ENCODE measurements at places on chromosomes 11 and 22. TPM values are rescaled to one million over a fixed set of nuclear protein-coding genes. Genes with fewer than 3 reads are reported as not detected.

DNA sequence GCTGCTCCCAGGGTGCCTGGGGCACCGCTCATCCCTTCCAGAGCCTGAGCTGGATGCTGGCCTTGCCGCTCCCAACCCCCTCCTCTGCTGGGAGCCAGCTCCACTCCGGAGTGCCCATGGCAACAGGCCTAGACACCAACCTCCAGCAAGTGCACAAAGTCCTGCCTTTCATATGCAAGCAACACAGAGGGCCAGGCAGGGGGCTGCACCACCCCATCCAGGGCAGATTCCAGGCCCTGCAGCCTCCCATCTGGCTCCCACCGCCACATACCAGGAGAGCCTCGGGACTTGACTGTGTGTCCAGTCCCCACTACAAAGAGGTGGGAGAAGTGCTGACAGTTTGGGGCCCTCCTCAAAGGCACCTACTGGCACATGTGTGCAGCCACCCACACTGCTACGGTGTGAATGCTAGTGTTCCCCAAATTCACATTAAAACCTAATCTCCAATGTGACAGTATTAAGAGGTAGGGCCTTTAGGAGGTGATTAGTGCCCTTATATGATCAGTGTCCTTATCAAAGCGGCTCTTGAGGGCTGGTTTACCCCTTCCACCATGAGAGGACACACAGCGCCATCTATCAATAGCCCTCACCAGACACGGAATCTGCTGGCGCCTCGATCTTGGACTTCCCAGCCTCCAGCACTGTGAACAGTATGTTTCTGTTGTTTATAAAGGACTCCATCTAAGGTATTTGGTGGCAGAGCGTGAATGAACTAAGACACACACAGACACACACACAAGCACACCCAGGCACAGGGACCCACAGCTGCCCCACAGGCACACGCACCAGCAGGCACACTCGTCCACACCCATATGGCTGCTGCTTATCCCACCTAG, 16.2 kb downstream of the ARVCF start:
- DNase-seq = no peak

DNA sequence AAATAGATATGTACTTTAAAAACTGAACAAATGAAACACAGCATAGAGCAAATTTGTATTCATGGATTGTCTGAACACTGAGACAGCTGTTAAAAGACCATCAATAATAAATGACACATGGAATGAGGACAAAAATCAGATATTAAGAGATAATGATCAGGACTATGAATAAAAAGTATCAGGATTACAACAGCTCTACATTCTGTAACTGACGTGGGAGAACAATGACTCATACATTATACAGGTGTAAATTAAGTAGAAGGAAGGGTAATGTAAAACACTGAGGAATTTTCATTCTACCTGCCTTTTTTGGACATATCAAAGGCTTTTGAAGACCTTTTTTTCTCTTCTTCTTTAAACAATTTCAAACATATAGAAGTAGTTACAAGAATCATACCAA, 310.9 kb upstream of the ANO3 start:
- DNase-seq = no peak

Gene TRPM5
- total RNA-seq = 0.07 TPM

Gene CD59
- total RNA-seq = 316 TPM

Gene FIBP
- 74.9 TPM for total RNA-seq

- DNase-seq = no peak
These were observed 475.4 kb upstream of the FAT3 start for GRCh38 chr11:91749251-91749650.

GRCh38 chr11:66159324-66159984, 89.4 kb downstream of the PACS1 start:
- no peak for DNase-seq

DNA sequence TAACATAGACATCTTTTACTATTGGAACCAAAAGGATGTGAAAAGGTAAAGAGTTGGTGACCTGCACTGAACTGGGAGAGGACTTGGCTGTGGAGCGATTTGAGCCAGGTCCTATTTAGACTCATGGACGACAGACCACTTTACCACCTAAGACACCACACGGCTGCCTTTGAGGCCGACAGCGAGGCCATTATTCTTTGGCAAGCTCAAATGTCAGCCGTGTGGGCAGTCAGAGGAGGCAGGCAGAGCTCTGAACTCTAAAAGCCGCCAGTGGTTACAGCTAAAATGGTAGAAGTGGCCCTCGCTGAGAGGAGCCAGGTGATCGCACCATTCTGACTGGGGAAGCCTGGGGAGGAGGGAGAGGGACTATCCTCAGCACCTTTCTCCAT, 50.5 kb downstream of the SCUBE1 start:
- DNase-seq = no peak

Gene SYT7
- 15.5 TPM for total RNA-seq

Measured in hepatocyte (in vitro differentiated cells).